Left lung (tissue), 14 donors: ENCODE measurements at places on chromosomes 6 and 20.

DNA sequence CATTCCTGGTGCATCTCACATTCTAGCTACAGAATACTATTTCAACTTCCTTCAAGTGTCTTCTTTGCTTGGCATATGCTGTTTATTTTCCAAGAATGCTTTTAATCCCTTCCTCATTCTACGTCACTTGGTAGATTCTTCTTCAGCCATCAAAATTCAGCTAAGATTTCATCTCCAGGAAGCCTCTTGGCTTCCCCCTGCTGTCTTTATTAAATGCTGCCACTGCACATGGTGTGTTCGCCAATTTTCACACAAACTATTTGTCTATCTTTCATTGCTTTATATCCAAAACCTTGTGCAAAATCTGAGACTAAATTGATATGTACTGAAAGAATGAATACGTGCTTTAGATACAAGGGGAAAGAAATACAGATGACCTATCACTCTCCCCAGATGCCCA, 253.0 kb downstream of the RFPL4B start:
- DNase-seq: no peak

DNA sequence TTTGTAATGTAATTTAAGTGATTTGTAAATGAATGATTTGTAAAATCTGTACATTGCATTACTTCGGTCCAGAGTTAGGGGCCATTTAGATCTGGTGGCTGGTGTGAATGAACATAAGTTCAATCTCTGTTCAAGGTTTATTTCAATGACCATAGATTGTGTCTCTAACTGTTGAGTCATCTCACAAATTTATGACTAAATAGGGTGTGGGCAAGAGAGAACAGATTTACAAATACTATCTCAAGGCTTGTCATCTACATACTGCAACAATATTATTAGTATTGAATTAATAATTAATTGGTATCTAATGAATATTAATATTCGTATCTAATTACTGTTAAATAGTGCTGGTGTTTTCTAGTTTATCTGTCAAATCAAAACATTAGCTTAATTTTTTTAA, 115.3 kb upstream of the EDN1 start:
- no peak for DNase-seq

DNA sequence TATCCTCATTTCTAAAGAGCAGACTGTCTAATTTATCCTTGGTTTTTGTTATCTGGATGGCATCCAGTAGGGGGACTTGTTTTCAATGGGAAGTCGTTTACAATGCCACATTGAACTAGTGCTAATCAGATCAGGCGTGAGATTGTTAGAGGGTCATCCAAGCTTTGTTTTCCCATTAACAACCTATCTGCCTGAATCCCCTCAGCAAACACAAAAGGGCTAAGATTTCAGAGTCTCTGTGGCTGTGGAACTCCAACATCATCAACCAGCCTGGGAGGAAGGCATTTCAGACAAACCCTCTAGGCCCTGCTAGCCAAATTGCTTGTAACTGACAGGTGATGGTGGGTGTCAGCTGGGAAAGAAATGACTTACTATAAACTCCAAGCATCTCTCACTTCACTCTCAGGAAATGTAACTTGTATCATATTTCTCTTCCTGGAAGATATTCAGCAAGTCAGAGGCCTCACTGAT, 47.7 kb downstream of the COL19A1 start:
- no peak for DNase-seq

DNA sequence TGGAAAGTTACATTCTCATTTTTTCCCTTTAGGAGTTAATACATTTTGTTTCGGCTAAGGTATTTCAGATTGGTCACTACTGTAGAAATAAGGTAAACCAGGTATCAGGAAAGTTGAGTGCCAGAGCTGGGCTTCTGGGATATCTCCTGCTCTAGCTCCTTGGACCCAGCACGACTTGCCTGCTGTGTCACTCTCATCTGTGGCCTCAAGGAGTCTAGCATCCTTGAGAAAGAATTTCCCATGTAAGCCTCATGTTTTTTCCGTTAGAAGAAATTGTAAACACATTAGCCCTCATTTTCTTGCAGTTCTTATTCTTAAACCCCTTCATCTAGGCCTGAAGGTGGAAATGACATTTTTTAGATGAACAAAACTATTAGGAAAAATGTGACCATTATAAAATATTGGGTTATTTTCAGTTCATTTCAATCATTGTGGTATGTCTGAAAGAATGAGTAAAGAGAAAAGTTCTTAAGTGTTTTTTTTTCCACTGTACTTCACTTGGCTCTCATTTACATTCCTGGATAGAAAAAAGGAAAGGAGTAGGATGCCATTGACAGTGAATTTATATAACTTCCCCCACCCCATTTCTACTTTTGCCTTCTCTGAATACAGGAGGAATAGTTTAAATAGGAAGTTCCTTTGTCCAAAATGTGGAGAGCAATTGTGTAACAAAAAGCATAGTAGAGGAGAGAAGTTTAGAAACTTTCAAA, 46.7 kb downstream of the CD2AP start:
- DNase-seq: no peak

- no peak for DNase-seq
These were observed 32.5 kb downstream of the HMGN3 start for GRCh38 chr6:79201983-79202382.

GRCh38 chr6:170045981-170046667, 244.8 kb downstream of the DLL1 start:
- DNase-seq: peak; percentile 29

DNA sequence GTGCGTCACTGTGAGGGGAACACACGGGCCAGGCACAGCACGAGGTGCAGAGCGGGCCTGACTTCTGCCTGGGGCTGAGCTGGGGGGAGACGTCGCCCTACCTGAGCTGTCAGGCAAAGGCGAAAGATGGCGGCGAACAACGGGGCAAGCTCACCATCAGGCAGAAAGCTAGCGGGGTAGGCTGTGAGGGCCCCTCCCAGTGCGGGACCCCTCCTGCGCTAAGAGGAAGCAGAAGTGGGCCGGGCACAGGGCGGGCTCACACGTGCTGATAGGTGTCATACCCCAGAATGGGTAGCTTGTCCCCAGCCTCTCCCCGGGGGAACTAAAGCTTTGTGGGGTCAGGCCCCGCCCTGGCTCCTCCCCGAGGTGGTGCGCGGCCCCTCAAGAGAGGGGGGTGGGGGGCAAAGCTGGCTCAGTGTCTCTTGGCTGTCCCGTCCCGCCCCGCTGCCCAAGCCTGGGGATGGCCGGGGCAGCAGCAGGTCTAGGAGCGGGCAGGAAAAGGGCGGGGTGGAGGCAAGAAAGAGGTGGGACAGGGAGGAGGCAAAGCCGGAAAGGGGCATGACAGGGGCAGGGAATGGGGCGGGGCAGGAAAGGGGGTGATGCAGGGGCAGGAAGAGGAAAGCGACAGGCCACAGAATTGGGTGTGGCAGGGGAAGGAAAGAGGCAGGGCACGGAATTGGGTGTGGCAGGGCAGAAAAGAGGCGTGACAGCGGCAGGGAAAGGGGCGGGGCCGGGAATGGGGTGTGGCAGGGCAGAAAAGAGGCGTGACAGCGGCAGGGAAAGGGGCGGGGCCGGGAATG, 14.7 kb downstream of the UCKL1 start:
- peak; percentile 88 for DNase-seq

- DNase-seq: no peak
These were observed 59.8 kb upstream of the SIRPA start for GRCh38 chr20:1835186-1836035.

GRCh38 chr6:12637960-12638641, 78.5 kb upstream of the PHACTR1 start:
- peak; percentile 41 for DNase-seq

DNA sequence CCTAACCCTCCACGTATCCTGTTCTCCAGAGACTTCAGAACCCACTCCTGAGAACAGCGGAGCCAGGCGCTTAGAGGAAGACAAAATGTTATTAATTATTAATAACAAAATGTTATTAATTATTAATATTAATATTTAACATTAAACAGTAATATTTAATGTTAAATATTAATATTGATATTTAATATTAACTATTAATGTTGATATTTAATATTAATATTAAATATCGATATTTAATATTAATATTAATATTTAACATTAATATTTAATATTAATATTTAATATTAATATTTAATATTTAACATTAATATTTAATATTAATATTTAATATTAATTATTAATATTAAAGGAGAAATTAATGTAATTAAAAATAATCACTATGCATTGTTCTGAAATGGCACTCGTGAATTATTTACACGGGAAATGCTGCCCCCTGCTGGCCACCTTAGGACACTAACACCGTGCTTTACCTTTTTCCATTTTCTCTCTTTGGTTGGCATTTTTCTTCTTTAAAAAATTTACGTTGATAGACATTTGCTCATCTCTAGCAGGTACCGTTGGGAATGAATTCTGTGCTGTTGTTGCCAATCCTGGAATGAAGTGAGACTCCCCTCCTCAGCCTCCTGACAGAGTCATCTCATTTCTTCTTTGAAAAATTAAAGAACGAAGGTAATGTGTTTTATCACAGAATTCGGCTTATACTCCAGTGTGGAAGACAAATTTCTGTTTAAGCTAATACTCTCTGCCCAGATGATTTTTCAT, 7.5 kb upstream of the GGTLC1 start:
- DNase-seq: no peak

GRCh38 chr6:16909658-16910360, 148.5 kb upstream of the ATXN1 start:
- DNase-seq: no peak

DNA sequence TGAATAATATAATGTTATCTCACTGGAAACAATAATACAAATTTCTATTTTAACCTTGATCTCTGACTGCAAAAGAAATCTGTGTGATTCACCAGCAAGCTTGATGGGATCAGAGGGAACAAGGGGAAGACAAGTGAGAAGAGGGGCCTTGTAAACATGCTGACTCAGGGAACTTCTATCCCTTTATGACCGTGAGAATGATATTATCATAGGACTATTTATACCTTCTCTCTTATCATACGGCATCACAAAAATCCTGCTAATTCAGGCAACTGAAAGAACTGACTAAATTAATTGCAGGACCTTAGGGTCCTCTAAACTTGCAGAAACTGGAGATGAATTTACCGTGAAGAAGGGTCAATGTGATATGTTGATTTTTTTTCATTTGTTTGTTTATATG, 173.3 kb downstream of the PTPRK start:
- no peak for DNase-seq

DNA sequence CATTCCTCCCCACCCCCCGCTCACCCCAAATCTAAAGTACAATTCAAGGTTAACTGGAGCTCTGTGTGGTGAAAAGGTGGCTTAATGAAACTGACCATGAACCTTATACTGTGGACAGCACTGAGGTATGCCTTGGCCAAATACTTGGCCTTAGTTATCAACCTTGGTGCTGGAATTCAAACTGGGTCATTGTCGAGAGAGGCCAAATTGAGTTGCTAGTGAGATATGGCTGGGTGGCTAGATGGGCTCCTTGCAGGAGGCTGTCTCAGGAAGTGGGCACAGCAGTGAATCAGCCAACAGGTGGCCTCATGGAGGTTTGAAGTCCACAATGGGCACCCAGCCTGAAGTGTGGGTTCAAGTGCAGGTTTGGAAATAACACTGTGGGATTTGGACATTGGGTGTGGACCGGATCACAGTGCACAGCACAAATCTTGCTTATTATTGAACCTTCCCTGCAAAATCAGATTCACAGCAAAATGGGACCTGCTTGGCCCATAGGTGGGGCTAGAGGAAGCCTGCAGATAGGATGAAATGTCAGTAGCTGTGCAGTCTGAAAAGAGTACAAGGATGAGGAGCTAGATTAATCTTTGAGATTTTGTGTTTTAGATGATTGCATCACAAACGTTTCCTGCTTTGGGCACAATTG, 5.6 kb upstream of the BTBD3 start:
- DNase-seq: no peak

GRCh38 chr6:154878871-154879491, 116.1 kb upstream of the TIAM2 start:
- no peak for DNase-seq

GRCh38 chr6:153167061-153167891, 36.2 kb upstream of the RGS17 start:
- no peak for DNase-seq

- peak; percentile 87 for DNase-seq
These were observed 2.7 kb downstream of the L3MBTL3 start for GRCh38 chr6:130020907-130021629.

DNA sequence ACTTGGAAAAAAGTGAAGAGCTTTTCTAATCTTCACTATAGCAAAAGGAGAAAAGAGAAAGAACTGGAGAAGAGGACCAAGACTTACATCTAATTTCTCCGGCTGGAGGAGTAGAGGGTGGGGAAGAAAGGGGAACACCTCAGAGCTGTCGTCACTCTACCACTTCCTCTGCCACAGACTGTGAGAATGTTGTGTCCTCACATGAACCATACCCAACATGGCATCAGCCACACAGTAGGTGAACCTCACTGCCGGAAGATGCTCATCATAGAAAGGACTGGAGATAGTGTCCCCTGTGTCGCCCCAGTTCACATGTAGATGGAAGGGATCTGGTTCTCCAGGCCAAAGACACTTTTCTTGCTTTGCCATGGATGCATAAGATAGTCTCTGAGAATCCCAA, 604.4 kb upstream of the NOX3 start:
- no peak for DNase-seq

DNA sequence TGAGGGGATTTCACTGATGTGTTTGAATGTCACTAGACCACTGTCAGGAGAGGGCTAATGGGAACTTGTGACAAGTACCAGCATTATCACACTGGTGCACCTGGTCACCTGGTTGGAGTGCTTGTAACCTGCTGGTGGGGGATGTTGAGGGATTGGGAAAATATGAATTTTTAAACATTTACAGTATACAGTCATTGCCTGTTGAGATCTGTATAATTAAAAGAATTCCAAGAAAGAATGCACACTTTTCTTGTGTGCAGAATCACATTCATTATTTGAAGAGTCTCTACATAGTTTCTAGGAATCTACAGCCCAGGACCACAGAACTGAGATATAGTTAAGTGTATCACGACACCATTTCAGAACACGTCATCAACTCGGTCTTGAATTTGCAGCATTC, 118.4 kb downstream of the AIG1 start:
- DNase-seq: no peak

DNA sequence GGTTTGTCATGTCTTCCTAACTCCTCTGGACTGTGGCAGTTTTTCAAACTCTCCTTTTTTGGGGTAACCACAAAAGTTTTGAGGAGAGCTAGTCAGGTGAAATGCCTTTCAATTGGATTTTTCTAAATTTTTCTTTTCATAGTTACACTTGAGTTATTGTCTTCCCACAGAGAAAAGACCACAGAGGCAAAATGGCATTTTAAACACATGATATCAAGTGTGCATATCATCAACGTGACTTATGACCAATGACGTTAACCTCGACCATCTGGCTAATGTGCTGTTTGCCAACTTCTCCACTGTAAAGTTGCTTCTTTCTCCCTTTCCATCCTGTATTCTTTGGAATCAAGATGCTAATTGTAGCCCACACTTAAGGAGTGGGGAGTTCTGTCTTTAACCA, 41.3 kb upstream of the SNAP25 start:
- DNase-seq: no peak

- no peak for DNase-seq
These were observed 190.2 kb upstream of the SSTR4 start for GRCh38 chr20:22844959-22845358.

GRCh38 chr20:6157345-6157744, 34.5 kb upstream of the FERMT1 start:
- DNase-seq: no peak
